ENCODE measurements at places on chromosomes 6 and 20. TPM values are rescaled to one million over a fixed set of nuclear protein-coding genes. Genes with fewer than 3 reads are reported as not detected.

The CALHM5 gene
- total RNA-seq = 0.03 TPM

The TRIM10 gene
- total RNA-seq = not detected

The QKI gene
- 33.7 TPM for total RNA-seq

The FLRT3 gene
- 1.9 TPM for total RNA-seq
